ENCODE measurements at places on chromosomes 13 and 19. TPM values are rescaled to one million over a fixed set of nuclear protein-coding genes. Genes with fewer than 3 reads are reported as not detected.
A peak's percentile ranks its signal among the peaks of the same experiment; 100 is the strongest.

GRCh38 chr19:16429759-16430091, 42.0 kb downstream of the EPS15L1 start:
- no peak for DNase-seq

DNA sequence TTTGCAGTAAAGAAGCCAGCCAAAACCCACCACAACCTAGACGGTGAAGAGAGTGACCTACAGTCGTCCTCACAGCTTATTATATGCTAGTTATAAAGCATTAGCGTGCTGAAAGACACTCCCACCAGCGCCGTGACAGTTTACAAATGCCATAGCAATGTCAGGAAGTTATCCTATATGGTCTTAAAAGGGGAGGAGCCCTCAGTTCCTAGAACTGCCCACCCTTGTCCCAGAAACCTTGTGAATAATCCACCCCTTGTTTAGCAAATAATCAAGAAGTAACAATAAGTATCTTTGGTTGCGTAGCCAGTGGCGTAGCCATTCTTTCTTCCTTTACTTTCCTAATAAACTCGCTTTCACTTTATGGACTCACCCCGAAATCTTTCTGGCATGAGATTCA, 227.9 kb upstream of the ARGLU1 start:
- DNase-seq = no peak

DNA sequence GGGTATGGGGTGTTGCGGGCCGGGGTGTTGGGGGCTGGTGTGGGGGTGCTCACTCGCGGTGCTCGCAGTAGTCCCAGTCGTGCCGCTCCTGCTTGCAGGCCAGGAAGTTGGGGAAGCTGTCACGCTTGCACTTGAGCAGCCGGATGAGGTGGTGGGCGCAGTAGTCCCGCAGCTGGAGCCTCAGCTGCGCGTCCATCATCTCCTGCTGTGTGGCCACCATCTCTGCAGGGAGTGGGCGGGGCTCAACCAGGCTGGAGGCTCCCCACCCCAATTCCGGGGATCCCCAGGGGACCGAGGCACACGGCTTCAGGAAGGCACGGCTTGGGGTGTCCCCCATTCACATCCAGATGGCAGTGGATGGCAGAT, 5.2 kb downstream of the NDUFB7 start:
- DNase-seq = no peak

The TEKTIP1 gene
- not detected for total RNA-seq

DNA sequence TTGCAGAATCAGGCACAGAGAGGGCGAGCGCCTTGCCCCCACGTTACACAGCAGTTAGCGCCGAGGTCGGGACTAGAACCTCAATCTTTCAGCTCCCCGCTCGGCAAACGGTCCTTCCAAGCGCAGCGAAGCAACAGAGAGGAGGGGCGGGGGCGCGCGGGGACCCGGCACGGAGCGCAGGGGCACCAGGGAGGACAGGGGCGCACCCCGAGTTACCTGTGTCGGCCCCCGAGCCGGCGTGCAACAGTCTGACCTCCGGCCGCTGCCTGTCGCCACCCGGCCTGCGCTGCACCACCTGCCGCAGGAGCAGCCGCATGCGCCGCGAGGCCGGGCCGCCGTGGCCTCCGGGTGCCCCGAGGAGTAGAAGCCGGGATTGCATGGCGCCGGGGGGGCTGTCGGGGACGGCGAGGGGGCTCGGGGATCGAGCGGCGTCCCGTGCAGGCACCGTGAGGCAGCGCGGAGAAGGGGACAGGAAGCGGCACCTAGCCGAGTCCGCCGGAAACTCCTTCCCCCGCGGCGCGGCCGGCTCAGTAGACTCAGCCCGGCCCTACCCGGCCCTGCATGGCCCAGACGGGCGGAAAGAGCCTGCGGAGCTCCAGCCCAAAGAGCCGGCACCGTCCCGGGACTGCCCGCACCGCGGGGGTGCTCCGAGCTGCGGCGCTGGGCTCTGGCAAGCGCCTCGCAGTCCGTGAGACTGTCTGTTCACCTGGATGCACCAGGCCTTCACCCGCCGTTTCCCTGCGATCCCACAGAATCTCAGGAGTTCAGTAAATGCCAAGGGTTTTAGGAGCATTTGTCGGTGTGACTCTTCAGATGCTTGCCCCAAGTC, at the start of gene VWA8:
VWA8 (minus strand) TSS at position 473 of the 829 bp plus-strand sequence; CDS start at position 379, 94 bp downstream.
- DNase-seq = peak; percentile 72

The SPRED3 gene
- 0.51 TPM for total RNA-seq

- DNase-seq = peak; percentile 66
These were observed 903.1 kb downstream of the SLITRK6 start for GRCh38 chr13:84896128-84896527.

DNA sequence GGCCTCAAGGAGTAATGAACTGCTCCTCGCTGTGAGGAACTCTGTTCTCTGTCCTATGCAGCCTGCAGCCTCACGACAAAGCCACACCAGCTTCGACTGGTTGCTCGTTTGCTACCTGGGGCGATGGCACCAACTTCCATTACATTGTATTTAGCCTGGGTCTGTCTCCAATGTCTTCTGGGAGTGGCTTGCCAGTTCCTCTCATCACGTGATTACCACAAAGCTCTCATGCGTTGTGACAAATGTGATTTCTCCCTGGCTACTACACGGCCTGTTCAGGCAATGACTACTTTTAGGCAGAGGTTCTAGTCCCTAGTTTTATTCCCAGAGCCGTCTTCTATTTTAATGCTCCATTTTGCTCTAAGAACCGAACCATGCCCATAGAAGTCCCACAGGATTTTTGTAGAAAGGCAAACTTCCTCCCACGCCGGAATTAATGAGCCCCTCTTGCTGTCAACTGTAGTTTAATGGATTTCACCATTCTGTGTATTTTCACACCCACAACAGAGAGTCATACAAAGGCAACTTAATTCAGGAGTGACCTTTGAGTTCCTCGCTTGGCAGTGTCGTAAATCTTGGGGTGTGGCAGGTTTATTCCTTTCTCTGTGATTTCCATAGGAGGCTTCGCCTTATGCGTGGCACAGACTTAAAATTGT, 351.9 kb downstream of the EFNB2 start:
- no peak for DNase-seq

The DKKL1 gene
- total RNA-seq = 0.33 TPM

The ZNF350 gene
- total RNA-seq = 11.2 TPM

DNA sequence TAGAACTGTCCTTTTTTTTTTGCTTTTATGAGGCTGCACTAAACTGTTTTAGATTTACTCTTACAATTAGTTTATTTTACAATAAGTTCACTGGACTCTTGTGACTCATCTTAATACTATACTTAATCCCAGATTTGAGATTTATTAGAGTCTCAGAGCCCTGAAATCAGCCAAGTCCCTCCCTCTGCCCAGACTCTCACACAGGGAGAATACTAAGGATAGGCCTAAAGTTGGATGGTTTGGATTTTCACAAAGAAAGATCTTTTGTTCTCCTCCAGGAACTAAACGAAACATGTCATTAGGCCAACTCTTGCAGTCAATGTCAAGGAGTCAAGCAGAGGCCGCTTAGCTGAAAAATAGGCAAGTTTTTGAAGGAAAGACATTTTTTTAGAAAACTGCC, 42.7 kb upstream of the MIR17HG start:
- DNase-seq = no peak

DNA sequence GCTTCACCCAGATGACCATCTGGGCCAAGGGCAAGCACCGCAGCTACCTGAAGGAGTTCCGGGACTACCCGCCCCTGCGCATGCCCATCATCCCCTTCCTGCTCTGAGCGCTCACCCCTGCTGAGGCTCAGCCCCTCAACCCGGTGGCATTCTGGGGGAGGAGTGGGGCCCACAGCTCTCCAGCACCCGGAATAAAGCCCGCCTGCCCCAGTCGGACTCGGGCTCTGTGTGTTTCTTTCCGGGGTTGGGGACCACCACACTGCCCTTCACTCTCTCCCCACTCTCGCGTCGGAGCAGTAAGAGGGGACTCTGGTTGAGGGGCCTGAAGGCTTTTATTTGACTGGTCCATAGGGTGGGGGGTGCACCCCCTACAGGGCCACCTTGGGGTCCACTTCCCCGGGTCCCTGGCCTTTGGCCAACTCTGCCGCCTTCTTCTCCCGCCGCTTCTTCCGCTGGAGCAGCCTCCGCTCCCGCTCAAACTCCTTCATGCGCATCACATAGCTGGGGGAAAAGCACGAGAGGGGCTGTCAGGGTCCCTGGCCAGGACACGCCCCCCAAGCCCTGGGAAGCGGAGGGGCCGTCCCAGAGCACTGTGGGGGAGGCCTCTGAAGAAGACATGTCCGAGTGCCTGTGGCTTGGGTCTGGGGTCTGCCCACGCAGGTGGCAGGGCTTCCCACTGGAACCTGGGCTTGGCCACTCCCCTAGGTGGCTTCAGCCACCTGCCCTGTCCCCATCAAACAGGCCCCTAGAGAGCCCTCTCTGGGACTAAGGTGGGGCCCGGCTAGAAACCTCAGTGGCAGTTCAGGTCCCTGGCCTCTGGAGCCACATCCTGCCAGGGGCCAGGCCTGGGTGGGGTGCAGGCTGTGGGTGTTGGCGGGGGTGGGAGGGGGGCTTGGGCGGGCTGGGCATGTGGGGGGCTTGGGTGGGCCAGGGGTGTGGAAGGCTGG, 5.8 kb downstream of the NDUFB7 start:
- DNase-seq = no peak

DNA sequence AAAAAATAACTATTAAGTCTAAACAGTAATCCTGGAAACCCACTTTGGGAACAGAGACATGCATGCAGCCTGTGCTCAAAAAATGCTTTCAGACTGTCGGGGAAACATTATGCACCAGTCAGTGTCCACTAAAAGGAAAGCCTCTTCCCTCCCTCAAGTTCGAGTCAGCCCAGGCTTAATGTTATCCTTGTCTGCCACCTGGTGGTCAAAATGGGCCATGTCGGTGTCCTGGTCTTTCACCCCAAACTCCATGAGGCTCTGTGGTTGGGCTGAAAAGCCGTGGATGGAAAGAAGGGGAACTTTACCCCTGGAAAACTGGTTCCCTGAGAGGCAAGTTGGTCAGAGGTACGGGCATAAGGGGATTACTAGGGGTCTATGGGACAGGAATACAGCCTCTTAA, 88.4 kb upstream of the ZNF492 start:
- DNase-seq = peak; percentile 20

DNA sequence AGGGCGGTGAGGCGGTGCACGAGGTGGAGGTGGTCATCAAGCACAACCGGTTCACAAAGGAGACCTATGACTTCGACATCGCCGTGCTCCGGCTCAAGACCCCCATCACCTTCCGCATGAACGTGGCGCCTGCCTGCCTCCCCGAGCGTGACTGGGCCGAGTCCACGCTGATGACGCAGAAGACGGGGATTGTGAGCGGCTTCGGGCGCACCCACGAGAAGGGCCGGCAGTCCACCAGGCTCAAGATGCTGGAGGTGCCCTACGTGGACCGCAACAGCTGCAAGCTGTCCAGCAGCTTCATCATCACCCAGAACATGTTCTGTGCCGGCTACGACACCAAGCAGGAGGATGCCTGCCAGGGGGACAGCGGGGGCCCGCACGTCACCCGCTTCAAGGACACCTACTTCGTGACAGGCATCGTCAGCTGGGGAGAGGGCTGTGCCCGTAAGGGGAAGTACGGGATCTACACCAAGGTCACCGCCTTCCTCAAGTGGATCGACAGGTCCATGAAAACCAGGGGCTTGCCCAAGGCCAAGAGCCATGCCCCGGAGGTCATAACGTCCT, 9.4 kb upstream of the PROZ start:
- DNase-seq = no peak

GRCh38 chr19:34351382-34351826, 13.6 kb upstream of the GPI start:
- DNase-seq = no peak

- DNase-seq = no peak
These were observed at the start of gene SPINT2 for GRCh38 chr19:38264486-38265212. TSS of gene SPINT2 (plus strand) at chr19:38264573. CDS start at chr19:38264893, 320 bp downstream.
